ENCODE measurements at places on chromosomes 5 and 9. TPM values are rescaled to one million over a fixed set of nuclear protein-coding genes. Genes with fewer than 3 reads are reported as not detected.
A peak's percentile ranks its signal among the peaks of the same experiment; 100 is the strongest.

- no peak for DNase-seq
These were observed 1.0 kb downstream of the SMIM3 start for GRCh38 chr5:150779397-150780186.

DNA sequence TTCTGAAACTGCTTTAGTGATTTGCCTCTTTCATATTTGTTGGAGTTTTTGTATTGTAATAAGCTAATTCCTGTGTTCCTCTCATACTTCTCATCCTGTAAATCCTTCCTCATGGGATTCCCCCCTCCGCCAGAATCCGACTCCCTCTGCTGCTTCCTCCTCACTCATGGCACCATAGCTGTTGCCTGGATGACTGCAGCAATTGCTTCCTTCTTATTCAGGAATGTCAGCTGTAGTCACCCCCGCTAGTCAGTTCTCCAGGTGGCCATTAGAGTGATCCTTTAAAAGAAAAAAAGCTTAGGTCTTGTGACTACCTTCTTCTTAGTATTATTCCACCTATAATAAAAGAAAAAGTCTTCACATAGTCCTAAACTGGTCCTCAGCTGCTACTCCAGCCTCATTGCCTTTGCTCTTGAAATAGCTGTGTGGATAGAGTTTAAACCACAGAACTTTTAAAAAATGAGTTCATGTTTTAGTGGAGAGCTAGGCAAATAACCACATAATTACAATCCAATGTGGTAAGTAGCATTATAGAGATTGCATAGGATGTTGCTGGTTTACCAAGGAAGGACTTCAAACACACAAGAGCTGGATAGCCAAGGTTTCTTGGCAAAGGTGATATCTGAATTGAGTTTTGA is 227.3 kb downstream of the KDM4C start:
- DNase-seq = no peak

GRCh38 chr9:89497257-89497963 is 503 bp downstream of the SEMA4D start:
- DNase-seq = no peak

- no peak for DNase-seq
These were observed 72.6 kb upstream of the GALNT10 start for GRCh38 chr5:154117930-154118329.

DNA sequence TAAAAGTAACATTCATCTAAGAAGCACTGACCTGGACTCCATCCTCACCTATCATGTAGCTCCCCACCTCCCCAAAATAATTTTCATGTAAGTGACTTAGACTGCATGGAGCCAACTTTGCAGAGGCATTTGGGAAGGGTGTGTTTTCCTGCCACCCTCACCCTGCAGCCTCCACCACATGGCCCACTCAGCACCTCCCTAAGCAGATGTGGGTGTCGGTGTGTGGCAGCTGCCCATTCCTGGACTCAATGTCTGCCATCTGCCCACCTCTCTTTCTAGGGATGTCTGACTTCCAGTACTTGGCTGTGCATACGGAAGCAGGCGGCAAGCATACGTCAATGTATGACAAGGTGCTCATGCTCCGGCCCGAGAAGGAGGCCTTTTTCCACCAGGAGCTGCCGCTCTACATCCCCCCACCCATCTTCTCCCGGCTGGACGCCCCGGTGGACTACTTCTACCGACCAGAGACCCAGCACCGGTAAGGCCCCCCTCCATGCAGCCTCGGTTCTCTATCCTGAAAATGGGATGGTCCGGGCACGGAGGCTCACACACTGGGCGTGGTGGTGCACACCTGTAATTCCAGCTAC is 12.7 kb downstream of the GTF3C5 start:
- no peak for DNase-seq

DNA sequence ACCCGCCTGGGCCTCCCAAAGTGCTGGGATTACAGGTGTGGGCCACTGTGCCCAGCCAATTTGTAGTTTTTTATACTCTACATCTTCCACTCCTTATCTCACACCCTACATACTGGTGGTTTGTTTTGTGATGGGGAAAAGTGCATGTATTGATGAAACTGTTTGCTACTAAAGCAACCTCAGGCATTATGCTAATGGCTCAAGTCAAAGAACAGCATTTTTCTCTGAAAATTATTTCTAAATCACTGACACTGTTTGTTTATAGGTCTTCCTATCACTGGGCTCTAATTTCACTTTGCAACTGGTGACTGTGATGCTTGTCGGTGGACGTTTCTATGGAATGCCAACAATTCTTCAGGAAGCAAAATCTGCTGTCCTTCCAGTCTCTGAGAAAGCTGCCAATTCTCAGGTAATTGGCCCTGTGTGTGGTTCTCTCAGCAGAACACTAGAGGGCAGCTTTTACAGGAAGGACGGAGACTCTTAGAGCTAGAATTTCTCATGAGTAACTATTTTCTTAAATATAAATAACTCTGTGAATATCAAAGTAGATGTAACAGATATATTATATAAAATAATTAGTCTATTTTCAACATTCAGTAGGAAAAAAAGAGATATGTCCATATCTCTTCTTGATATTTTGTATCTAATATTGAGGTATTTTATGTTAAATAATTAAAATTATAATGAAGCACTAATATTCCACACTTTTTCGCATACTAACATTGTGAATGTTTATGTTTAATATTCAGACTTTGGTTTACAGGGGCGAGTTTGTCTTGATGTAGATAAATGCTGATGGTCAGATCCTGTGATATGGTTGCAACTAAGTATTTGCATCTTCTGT is 244.1 kb downstream of the ADGRV1 start:
- DNase-seq = no peak

GRCh38 chr5:55820488-55820887 is 30.7 kb upstream of the IL31RA start:
- no peak for DNase-seq

Gene PRDM9
- not detected for total RNA-seq

GRCh38 chr5:79685627-79686026 is 4.0 kb upstream of the CMYA5 start:
- DNase-seq = no peak

- DNase-seq = no peak
These were observed 26.5 kb downstream of the SARDH start for GRCh38 chr9:133711428-133712220.

DNA sequence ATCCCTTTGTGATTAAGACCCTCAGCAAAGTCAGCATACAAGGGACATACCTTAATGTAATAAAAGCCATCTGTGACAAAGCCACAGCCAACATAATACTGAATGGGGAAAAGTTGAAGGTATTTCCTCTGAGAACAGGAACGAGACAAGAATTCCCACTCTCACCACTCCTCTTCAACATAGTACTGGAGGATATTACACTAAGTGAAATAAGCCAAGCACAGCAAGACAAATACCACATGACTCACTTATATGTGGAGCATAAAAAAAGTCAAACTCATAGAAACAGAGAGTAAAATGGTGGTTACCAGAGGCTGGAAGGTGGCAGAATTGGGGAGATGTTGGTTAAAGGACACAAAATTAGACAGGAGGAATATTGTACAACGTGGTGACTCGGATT is 118.1 kb upstream of the NFIL3 start:
- no peak for DNase-seq

DNA sequence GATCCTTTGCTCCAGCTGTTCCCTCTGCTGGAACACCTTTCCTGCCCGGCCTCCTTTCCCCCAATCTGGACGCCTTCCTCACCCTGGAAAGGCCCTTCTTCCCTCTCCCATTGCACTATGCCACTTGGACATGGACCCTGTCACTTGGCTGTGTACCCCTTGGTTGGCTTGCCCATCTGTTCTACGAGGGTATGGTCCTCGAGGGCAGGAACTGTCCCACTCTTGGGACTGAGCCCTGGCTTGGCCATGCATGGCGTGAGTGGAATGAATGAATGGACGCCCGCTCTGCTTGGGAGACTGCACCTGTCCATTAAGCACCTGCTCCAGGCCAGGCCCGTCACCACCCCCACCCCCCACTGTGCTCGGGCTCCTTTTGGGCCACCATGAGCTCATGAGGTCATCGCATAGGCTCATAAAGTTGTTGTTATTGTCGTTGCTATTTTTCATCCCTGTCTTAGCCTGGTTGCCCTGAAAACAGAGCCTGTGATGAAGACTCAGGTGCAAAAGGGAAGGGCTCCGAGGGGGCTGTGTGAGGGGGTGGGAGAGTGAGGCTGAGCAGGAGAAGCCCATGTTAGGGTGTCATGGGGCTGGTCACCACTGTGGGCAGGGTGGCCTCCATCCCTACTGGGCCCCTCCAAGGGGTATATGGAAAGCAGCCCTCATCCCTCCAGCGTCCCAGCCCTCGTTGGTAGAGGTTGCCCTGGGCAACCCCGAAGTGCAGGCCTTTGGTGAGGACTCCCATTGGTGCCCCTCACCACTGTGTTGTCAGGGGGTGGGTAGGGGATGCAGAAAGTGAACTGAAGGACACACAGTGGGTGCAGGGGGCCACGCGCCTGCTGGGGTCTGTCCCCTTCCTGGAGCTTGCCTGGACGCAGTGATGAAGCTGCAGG is 57.2 kb upstream of the IER5L start:
- no peak for DNase-seq

GRCh38 chr5:80181618-80182211 is 74.1 kb downstream of the SERINC5 start:
- DNase-seq = peak; percentile 85

Gene C9orf153
- 0.54 TPM for total RNA-seq

Gene ZNF346
- total RNA-seq = 11.5 TPM

- DNase-seq = no peak
These were observed 149.7 kb downstream of the SGCD start for GRCh38 chr5:156476678-156477077.

Gene ADGRD2
- total RNA-seq = not detected

DNA sequence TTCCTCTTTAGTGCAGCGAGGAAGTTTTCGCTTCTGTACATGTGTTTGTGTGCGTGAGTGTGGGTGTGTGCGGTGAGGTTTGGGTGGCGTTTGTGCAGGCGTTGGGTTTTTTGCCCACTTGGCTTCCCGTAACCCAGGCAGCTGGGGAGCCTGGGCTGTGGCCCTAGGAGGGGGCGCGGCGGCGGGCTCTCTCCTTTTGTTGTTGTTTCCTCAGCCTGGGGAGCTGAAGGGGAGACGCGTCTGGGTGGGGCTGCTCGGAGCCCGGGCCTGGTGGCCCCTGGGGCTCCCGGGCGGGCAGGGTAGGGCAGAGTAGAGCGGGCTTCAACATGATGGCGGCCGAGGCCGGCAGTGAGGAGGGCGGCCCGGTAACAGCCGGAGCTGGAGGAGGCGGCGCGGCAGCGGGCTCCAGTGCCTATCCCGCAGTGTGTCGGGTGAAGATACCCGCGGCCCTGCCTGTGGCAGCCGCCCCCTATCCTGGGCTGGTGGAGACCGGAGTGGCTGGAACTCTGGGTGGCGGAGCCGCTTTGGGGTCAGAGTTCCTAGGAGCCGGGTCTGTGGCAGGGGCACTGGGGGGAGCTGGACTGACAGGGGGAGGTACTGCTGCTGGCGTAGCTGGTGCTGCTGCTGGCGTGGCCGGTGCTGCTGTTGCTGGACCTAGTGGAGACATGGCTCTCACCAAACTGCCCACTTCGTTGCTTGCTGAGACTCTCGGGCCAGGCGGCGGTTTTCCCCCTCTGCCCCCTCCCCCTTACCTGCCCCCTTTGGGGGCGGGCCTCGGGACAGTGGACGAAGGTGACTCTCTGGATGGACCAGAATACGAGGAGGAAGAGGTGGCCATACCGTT is 665 bp downstream of the RASA1 start:
- DNase-seq = no peak

DNA sequence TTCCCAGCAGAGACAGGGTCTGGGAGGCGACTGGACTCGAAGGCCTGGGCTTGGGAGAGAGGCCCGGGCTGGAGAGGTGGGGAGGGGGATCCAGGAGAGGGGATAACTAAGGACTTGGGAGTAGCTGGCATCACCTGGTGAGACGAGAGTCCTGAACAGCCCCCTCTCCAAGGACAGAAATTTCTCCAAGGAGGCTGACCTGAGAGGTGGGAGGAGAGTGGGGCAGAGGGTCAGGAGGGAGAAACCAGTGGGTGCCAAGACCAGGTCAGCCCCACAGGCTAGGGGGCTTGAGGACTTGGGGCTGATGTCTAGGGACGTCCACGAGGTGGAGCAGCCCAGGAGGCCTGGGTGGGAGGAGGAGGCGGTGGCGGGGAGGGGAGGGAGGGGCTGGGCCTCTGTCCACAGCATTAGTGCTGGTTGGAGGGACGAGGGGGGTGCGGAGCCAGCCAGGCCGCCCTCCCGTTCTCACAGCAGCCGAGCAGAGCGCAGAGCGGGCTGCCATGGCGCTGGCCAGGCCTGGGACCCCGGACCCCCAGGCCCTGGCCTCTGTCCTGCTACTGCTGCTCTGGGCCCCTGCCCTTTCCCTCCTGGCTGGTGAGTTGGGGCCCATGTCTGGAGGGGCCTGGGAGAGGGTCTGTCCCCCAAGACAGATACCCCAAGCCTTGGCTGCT is at the start of gene CRB2:
Gene CRB2, plus strand, starts transcription at position 437 of the 671 bp plus-strand sequence. Its CDS starts 64 bp downstream, at position 501.
- no peak for DNase-seq

Gene GTF3C5
- 58.7 TPM for total RNA-seq

Gene QRFP
- not detected for total RNA-seq

- DNase-seq = peak; percentile 10
These were observed 975 bp upstream of the NXNL2 start for GRCh38 chr9:88533951-88534455.

- DNase-seq = no peak
These were observed 12.6 kb upstream of the STXBP1 start for GRCh38 chr9:127599550-127599891.

- no peak for DNase-seq
These were observed 41.5 kb upstream of the HOMER1 start for GRCh38 chr5:79555418-79555817.

All from CD8-positive, alpha-beta T cell (primary cell).